HFFc6 (cell line): ENCODE measurements at places on chromosomes 1 and 21.
A peak's percentile ranks its signal among the peaks of the same experiment; 100 is the strongest.

- DNase-seq, result no peak
These were observed 7.0 kb downstream of the PSMG1 start for GRCh38 chr21:39176271-39176709.

DNA sequence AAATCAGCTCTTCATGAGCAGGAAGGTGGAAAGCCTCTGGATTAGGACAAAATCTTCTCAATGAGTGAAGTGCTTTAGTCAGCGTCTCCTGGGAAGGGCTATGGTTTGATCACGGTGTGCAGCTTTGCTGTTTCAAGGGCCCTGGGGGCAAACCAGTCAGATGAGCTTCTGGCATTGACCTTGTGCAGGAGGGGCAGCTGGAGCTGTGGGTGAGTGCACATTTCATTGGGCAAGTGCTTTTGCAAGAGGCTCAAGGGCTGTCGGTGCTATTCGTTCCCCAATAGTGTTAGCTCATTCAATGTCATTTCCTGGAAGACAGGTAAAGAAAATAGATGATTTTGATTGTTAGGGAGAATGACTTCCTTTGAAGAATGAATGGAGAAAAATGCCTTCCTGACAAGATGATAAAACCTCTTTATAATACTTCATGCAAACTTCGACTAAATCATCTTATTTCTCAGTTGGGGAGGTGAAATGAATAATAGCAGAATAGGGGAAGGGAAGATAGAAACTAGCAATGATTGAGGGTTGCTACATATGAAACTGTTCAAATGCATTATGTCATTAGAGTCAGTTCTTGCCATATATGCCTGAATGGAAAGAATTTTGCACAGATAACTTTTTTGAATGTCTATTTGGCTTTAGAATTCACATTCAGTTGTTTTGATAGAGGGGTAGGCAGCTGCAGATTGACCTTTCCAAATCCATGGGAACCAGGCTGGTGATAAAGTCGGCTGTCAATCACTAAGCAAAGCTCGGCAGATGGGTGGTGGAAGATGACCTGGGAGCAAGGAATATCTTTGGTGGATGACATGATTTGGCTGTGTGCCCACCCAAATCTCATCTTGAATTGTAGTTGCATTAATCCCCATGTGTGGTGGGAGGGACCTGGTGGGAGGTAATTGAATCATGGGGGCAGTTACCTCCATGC lies 12.9 kb upstream of the DISC1 start:
- DNase-seq, result no peak

DNA sequence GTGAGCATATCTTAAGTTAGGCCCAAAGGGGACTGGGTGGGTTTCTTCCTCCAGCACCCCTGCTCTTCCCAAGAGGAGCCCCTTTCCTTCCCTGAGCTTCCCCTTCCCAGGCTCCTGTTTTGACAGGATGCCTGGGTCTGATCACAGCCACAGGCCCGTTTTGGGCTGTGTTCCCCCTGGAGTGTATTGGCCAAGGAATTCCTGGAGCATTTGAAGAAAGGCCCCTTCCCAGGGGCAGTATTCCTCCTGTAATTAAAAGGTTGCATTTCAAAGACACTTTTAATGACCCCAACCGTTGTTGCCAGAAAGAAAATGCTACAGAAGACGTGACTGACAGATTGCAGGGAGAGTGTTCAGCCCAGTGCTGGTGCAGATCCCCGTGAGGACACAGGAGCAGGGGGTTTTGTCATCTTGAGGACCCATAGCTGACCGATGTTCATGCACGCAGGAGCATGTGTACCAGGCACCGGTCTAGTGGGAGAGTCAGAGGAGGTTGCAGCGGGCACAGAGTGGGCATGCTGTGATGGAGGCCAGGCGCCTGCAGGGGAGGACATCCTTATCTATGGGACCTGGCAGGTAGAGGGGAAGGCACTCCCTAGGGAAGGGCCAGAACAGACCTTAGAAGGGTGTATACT lies 19.3 kb upstream of the LBR start:
- no peak for DNase-seq

DNA sequence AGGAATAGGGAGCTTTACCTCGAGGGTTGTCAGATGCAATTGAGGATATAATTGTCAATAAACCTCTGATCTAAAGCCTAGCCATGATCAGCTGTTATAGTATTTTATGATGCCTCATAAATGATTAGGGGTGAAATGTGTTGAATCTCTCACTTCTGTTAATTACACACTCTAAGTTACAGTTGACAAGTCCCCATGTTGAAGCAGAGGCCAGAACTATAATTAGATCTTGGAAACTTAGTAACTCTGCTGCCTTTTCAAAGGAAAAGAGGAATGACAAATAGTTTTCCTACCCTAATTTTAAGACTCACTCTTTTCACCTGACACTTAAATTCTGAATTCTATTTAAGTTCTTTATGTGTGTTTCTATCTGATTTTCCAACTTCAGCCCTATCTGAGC lies 33.8 kb downstream of the CCSAP start:
- no peak for DNase-seq

DNA sequence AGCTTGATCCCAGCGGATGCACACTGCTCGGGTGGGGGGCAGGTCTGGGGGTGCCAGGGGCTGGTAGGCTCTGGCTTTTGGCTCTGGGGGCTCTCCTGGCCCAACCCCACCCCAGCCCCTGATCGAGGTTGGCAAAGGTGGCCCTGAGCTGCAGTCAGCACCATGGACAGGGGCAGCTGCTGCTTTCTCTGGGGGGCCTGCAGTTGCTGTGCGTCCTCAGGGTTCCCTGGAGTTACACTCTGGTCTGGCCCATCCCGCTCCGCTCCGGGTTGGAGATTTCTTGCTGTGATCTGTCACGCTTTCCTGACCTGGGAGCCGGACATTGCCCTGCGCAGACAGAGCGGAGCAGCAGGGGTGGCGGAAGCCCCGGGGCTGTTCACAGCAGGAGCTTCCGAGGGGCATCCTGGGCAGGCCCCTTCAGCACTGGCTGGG lies 8.0 kb upstream of the PLCH2 start:
- peak; percentile 2 for DNase-seq

DNA sequence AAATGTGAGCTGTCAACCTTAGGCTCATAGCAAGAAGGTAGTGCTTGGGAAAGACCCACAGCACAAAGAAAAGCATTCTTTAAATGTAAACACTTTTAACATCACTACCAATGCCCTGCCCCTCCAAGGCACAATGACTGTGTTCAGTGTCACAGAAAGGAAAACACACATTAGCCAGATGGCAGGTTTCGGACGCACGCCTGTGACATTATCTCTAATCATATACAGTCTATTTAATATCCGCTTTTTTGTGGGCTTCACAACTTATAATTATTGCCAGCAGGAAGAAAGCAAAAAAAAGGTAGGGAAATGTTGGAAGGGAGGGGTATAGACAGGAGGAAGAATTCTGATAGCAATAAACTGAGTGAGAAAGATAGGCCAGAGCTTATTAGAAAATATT lies 112.4 kb upstream of the BEND5 start:
- no peak for DNase-seq

- no peak for DNase-seq
These were observed 6.2 kb upstream of the ERO1B start for GRCh38 chr1:236287757-236288619.
